Left renal cortex interstitium (tissue), 4 donors: ENCODE measurements at places on chromosomes 4 and X. TPM values are rescaled to one million over a fixed set of nuclear protein-coding genes. Genes with fewer than 3 reads are reported as not detected.

DNA sequence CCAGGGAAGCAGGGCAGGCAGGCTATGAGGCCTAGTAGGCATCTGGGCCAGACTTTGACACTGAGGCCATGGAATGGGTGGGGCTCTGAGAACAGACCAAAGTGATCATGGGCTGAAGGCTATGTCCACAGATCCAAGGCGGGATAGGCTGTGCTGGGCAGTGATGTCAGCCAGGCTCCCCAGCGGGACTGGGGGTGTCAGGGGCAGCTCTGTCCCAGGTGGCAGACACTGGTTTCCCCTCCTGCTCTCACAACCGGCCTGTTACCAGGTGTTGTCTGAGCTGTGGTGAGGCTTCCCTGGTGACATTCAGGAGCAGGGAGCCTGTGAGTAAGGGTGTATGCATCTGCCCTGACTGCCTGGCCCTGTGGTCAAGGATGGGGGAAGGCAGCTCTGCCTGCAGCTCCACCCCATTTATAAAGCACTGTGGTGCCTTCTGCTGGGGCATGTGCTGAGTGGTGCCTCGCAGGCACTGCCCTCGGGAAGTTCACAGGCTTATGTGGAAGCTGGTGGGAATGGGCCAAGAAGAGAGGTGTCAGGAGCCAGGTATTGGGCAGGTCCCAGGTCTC lies 2.9 kb downstream of the IL9R start:
- no peak for DNase-seq

GRCh38 chr4:1731180-1731579 lies 9.9 kb downstream of the TACC3 start:
- no peak for DNase-seq

The ZNF157 gene
- polyA plus RNA-seq, result 1.2 TPM

DNA sequence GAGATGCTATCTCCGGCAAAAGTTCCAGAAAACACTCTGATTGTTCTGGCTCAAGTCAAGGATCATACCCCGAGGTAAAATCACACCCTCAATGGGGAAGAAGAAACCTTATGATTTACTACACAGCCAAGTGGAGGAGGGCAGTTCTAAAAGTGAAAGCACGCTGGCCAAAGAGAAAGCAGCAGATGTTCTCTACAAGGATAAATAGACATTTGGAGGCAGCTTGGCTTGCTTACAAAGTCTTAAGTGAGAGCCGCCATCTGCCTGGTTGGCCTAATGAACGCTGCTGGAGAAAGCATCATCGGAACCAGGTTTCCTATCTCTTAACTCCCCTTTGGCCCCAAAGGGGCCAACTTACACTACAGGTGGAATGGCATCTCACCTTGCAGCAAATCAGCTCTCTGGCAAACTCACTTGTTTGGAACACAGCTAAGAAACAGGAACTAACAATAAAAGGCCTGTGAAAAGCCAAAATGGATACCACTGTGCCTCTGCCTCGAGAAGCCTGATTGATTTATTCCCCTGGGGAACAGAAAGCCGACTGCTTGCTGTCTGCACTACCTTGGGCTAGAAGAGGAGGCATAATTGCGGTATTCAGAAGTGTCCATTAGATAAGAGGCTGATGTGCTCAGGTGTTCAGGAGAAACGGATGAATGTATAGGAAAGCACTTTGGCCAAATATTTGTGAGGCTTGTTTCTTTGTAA lies 22.8 kb downstream of the FRAS1 start:
- no peak for DNase-seq
